Muscle of back (tissue), 13 donors: ENCODE measurements at places on chromosomes 6 and 20. TPM values are rescaled to one million over a fixed set of nuclear protein-coding genes. Genes with fewer than 3 reads are reported as not detected.

PNLDC1 gene
- polyA plus RNA-seq, result 0.31 TPM

GRCh38 chr6:108117427-108118358, 43.2 kb upstream of the OSTM1 start:
- DNase-seq, result no peak

- DNase-seq, result no peak
These were observed 129.8 kb upstream of the GJE1 start for GRCh38 chr6:142002825-142003405.

- no peak for DNase-seq
These were observed 55.7 kb downstream of the PTPN1 start for GRCh38 chr20:50565871-50566270.

- DNase-seq, result peak; percentile 69
These were observed 66.0 kb downstream of the BACH2 start for GRCh38 chr6:90230548-90231215.

GRCh38 chr6:149028767-149029405, 282.1 kb downstream of the UST start:
- DNase-seq, result peak; percentile 94

- DNase-seq, result no peak
These were observed 91.7 kb upstream of the EPB41L1 start for GRCh38 chr20:36062799-36063198.

DNA sequence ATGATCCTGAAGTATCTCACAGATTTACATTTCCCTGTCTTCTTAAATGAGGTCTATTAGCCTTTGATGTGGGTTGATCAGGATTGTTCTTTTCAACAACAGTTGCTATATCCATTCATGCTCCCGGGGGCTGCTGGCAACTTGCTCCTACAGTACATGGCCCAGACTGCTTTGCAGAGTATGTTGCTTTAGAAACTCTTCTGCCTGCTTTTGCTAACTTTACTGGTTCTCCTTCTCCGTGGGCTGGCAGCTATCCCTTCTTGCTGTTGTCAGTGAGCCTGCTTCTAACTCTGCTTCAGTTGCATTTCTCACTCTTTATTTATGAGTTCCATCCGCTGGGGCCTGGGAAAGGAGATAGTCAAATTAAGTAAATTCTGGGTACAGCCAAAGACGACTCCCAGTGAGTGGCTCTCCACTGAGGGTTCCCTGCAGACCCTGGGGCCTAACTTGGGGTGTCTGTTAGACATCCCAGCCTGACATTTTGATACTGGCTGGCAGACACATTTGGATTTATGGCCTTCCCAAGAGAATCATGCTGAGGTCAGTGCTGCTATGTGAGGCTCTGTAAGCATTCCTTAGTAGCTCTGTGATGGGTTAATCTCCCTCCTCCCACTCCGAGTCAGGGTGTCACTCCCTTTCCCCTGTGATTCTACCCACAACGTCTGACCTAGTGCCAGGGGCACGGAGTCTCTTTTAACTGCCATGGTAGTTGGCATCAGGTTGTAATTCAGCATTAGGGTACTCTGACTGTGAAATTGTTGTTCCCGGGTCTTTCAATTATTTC, 73.6 kb downstream of the SLX4IP start:
- peak; percentile 79 for DNase-seq

DNA sequence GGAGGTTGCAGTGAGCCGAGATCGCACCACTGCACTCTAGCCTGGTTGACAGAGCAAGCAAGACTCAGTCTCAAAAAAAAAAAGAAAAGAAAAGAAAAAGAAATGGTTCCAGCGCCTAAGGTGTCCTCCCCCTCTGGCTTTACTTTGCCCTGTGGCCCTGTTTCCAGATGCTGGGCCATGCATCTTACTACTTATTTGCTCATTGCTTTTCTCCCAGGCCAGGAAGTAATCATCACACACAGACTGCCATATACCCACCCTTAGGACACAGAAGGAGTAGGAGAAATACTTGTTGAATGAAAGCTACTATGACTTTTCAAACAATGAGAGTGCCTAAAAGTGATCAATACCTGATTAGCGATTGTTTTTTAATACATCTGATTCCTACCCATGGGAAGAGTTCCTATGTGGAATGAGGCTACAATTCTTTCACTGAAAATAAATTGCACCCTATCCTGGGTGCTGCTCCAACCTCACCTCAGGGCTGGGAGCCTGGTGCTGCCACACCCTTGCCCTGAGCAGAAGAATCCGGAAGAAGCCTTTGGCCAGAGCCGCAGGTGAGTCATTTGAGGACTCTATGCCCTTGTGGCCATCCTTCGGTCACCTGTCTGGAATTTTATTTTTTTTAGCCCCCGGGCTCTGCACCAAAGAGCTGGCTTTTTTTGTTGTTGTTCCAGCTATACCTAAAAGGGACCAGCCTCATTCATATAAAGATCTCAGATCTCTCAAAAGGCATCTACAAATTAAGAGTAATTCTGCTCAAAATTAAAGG, 22.7 kb upstream of the TFAP2C start:
- DNase-seq, result no peak

PLN gene
- polyA plus RNA-seq, result 5.2 TPM

DNA sequence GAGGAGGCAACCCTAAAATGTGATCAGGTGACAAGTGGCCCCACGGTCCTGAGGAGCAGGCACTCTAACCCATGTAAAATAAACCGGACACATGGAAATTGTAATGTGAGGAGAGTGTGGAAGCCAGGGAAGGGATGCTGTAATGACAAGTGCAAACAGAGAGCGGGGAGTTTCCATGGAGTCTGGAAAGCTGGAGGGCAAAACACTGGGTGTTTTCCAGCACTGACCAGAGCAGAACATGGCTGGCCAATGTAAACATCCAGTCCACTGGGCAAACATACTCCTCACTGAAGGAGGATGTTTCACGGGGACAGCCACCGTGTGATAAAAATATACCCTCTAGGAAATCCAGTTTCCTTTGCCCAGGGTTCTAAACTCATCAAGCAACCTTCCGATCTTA, 219.0 kb upstream of the JARID2 start:
- peak; percentile 30 for DNase-seq

TMEM170B gene
- 4.5 TPM for polyA plus RNA-seq

DNA sequence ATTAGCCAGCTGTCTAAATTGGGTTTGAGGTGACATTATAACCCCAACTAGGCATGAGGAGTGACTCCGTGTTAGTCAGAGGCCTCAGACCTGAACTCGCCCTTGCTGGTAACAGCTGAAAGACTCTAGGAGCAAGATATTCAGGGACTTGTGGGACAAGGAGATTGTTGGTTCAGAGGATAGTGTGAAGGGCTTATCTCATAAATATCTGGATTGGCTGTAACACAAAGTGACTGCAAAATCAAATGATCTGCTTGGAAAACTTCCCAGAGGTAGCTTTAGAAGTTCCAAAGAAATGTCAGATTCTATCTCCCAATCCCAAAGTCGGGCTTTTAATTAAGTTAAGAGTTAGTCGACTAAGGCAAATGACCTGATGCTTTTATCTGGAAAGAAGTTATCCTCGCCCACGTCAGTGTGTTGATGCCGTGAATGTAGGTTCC, 72.4 kb downstream of the TULP4 start:
- no peak for DNase-seq

BPIFA1 gene
- not detected for polyA plus RNA-seq

NKAIN2 gene
- polyA plus RNA-seq, result 5.5 TPM

ZNF322 gene
- 16.9 TPM for polyA plus RNA-seq

TFAP2C gene
- polyA plus RNA-seq, result not detected

DNA sequence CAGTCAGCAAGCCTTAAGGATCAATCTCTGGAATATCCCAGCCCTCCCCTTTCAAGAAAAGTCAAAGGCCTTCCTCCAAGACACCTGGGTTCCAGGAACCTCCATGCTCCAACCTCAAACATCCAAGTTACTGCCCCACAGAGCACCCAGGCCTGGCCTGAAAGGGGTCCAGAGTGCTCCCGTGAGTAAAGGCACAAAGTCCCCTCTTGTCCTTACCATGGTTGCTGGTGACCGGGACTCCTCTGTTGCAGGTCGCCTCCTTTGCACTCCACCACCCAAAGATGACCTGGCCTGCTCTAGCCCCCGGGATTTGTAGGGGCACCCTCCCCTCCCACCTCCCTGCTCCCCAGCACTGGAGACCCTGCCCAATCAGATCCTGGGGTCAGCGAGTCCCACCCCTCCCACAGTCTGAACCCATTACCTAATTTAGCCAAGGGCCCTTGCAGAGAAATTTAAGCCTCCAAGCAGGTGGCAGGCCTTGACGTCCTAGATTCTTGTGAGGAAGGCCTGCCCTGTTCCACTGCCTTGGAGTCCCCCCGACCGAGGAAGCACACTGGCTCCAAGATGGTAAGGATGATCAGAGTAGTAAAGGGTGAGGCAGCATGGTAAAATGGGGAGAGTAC, at the start of gene TNNC2:
Gene TNNC2 (minus strand): TSS at position 283 of the 623 bp plus-strand sequence. CDS start 64 bp downstream, at position 219.
- peak; percentile 71 for DNase-seq

- no peak for DNase-seq
These were observed 38.8 kb downstream of the CDYL start for GRCh38 chr6:4814987-4815386.

DNA sequence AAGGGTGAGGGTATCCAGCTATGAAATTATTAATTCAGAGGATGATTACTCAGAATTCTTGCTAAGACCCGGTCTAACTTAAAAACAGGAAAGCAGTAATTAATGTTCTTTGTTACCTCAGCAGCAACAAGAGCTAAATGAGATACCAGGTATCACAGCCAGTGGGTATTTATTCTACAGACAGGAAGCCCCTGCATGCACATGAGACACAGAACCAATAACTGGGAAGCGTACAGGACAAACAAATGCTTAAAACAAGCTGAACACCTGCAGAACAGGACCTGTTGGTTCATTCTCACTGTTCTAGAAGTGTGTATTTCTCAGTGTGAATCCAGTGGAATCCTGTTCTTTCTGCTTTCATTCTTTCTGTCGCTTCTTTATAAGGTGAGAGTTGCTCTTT, 30.9 kb downstream of the SCML4 start:
- no peak for DNase-seq

DNA sequence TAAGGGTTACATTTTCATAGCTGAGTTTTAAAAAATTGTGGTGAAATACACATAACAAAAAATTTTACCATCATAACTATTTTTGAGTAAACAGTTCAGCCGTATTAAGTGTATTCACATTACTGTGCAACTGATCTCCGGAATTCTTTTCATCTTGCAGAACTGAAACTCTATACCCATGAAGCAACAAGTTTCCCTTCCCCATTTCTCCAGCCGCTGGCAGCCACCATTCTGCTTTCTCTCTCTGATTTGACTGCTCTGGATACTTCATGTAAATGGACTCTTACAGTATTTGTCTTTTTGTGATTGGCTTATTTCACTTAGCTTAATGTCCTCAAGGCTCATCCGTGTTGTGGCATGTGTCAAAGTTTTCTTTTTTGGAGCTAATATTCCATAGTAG, 341.6 kb downstream of the QKI start:
- DNase-seq, result no peak

GGTLC1 gene
- not detected for polyA plus RNA-seq

DNA sequence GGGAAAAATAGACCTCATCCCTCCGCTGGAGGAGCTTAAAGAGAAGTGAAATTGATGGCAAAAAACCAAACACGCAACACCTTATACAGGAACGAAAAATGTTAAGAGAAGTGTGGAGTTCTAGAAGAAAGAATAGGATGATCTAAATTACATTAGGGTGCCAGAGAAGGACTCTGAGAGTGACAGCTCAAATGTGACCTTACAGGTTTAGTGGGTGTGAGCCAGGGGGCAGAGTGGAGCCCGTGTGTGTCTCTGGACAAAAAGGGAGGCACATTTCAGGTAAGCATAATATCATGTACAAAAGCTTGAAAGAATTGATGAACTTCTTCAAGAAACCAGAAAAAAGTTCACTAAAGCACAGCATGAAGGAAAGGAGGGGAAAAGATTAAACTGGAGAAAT, 20.8 kb downstream of the HLA-DRA start:
- no peak for DNase-seq

GRCh38 chr6:23494367-23494766, 631.6 kb upstream of the NRSN1 start:
- no peak for DNase-seq

DNAJC5 gene
- polyA plus RNA-seq, result 24.0 TPM

TREM2 gene
- 0.22 TPM for polyA plus RNA-seq

GRCh38 chr20:3158968-3159431, 665 bp downstream of the FASTKD5 start:
- DNase-seq, result no peak

DNA sequence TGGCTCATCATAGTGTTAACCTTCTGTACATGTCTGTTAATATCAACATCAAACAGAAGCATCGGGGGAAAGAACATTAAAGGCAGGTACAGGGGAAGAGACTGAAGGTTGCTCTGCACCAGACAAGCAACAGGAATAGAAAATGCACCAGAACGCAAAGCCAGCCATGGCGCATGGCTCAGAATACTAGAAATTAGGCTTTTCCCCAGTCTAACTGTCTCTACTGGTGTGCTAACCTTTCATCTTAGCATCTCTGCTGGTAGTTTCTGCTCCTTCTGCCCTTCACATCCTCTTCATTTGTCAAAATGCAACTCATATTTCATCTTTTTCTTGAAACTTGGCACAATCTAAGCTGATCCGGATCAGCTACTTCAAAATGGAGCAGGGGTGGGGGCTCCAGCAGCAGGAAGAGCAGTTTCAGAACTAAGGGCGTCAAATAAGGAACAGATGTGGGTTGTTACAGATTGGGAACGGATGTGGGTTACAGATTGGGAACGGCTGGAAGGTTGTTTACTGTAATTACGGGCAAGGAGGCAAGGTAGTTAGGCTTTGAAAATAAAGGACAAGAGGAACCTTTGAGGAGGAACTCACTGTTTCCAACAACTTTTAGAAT, 13.1 kb upstream of the RNASET2 start:
- no peak for DNase-seq

GRCh38 chr6:54813892-54814291, 32.7 kb upstream of the FAM83B start:
- no peak for DNase-seq

GRCh38 chr6:73577676-73578075, 56.8 kb upstream of the EEF1A1 start:
- no peak for DNase-seq

DNA sequence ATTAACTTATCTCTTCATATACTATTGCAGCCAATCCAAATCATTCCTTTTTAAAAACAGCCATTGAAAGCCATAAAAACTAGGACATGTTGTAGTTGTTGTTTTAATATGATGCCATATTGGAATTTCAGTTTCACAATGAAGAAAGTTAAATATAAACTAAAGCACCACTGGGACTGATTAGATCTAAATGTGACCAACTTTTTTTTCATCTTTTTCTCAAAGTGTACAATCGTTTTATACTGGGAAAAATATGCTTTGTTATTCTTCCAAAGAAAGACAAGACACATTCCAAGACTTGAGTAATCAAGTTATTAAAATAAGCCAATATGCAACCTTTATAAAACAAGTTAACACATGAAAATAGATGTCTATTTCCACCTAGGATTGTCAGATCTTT, 68.5 kb downstream of the THEMIS start:
- DNase-seq, result no peak
